ENCODE measurements at places on chromosomes 11 and 22.

GRCh38 chr11:83933008-83933407 is 646.8 kb upstream of the CCDC90B start:
- no peak for DNase-seq

GRCh38 chr11:12109591-12110196 is 696 bp upstream of the MICAL2 start:
- DNase-seq, result peak; percentile 4

- peak; percentile 35 for DNase-seq
Observed at GRCh38 chr11:13776134-13776815, 107.8 kb downstream of the FAR1 start.

DNA sequence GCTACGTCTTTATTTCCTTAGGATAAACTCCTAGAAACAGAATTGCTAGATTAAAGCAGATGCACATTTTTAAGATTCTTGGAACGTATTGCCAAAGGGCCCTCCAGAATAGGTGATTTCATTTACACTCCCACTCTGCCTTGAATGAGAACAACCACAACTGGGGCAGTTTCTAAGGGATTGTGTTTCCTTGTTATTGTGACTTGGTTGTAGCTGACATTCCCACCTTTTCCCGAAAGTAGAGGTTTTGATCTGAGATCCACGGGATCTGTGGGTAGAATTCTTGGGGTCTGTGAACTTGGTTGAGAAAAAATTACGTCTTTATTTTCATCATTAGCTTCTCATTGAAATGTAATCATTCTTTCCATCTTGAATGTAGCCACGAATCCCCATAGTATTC is 21.5 kb downstream of the LRRC32 start:
- DNase-seq, result no peak

DNA sequence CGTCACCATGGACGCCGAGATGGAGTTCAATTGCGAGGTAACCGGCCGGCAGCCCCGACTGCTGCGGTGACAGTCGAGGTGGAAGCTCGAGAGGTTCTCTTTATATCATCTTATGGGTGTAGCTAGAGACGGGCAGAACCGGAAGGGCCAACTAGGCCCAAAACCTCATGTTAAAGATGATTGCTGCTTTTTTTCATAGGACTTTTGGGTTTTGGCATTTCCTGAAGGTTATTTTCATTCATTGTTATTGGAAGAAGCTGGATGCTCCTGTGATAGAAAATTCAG is 585 bp downstream of the NF2 start:
- DNase-seq, result no peak

- DNase-seq, result peak; percentile 36
Observed at GRCh38 chr11:122676638-122677037, 21.1 kb downstream of the UBASH3B start.

- DNase-seq, result no peak
Observed at GRCh38 chr11:119417726-119418540, 5.0 kb downstream of the THY1 start.

- peak; percentile 42 for DNase-seq
Observed at GRCh38 chr11:118398791-118399559, 2.4 kb upstream of the ATP5MG start.

DNA sequence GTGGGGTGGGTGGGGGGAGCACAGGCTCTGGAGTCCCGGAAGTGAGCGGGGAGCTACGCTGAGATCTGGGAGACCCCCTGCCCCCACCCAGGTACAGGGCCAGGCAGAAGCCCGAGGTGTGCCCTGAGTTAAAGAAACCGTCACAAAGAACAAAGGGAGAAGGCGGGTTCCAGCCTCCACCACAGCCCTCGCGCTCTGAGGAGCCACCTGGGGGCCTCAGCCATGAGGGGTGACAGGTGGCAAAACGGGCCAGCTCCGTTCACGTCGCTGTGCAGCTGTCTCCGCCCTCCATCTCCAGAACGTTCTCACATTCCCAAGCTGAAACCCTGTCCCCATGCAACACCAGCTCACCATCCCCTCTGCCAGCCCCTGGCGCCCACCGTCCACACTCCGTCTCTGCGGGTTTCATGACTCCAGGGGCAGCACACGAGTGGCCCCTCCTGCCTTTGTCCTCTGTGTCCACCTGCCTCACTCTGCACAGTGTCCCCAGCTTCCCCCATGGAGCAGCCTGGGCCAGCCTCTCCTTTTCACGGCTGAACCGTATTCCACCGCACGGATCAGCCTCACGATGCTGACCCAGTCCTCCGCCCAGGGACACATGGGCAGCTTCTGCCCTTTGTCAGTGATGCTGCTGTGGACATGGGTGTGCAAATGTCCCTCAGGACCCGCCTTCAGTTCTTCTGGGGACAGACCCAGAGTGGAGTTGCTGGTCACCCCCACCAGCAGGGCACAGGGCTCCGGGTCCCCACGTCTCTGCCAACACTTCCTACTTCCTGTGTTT is 1.7 kb upstream of the MUC5B start:
- no peak for DNase-seq

DNA sequence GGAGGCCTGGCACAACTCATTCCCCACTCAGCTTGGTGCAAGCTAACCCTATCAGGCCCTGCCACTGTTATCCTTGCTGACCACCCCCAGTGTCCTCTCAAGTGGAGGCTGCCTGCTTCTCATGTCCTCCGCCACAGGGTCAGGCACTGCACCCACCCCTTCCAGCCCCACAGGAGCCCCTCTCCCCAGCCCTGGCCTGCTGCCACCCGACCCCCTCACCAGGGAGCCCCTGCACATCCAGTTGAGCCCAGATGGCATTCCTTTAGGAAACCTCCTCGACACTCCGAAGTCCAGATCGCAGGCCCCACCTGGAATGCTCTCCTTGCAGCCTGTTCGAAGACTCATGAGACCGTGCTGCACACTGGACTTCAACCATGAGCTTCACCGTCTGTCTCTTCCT is 28.0 kb upstream of the IL17RA start:
- no peak for DNase-seq

DNA sequence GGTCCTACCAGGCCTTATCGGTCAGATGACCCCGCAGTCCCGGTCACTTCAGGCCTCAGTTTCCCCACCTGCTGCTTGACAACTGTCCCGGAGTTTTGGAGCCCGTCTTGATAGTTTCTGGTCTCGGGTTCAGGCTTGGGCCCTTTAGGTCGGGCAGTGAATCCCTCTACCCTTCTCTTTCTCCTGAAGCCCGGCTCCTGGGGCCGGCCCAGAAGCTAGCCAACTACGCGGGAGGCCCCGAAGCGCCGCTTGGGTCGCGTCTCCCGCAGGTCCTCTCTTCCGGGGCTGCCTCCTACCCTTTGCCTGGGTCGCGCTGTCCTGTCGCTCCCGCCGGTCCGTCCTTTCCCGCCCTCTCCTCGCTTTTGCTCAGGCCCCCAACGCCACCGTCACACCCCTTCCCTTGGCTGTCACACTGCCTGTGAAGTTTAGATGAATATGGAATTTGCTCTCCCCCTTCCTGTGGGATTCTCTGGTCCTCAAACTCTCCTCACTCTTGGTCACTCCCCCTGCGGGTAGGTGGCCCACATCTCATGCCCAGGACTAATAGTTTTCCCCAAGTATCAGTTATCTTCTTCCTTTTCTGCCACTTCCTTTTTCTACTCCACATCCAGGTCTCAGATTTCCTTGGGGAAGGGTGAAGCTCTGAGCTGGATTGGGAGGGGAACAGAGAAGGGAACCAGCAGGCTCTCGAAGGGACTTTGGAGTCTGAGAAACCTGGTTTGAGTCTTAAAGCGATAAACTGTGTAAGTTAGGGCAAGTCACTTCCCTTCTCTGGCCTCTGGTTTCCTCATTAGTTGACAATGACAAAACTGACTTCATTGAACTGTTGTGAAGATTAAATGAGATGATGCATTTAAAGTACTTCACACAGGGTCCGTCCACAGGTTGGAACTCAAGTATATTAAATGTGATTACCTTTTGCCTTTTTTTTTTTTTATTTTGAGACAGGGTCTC is 790 bp downstream of the RAB1B start:
- no peak for DNase-seq
